ENCODE measurements at places on chromosomes 1 and 21.

DNA sequence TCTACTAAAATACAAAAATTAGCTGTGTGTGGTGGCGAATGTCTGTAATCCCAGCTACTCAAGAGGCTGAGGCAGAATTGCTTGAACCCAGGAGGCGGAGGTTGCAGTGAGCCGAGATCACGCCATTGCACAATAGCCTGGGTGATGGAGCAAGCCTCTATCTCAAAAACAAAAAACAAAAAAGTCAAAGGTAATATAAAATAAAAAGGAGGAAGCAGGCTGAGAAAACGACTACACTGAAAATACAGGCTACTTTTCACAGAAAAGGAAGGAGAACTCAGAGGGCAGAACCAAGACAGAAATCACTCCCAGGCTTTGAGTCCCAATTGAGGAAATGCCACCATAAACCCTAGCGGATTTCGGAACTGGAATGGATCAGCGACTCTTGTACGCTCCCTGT, 5.9 kb upstream of the A3GALT2 start:
- DNase-seq = no peak

- DNase-seq = no peak
Observed at GRCh38 chr1:151478140-151478812, 19.0 kb upstream of the POGZ start.

GRCh38 chr1:161068306-161069234, 1.1 kb downstream of the ARHGAP30 start:
- DNase-seq = peak; percentile 55

GRCh38 chr1:183808296-183809027, 3.5 kb downstream of the RGL1 start:
- DNase-seq = no peak

DNA sequence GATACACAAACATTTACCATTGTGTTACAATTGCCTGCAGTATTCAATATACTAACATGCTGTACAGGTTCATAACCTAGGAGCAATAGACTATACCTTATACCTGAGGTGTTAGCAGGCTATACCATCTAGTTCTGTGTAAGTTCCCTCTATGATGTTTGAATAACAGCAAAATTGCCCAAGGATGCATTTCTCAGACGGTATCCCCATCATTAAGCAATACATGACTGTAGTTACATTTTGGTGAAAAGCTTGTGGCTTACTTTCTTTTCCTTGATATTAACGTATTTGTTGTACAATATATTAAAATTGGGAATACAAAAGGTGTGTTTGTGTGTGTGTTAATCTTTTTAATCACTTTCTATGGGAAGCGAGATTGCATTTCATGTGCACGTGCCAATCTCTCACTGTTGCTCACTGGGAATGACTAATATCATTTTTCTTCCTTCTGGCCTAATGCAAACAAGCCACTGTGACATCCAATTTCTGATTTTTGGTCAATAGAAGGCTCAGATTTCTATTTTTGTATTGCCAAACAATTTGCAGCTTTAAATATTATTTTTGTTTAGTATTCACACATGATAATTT, 36.7 kb upstream of the WLS start:
- no peak for DNase-seq

- DNase-seq = no peak
Observed at GRCh38 chr1:44723064-44723463, 7.9 kb downstream of the RNU5D-1 start.

- DNase-seq = no peak
Observed at GRCh38 chr1:110337704-110338308, 1.4 kb upstream of the RBM15 start.

Data from stimulated activated CD8-positive, alpha-beta memory T cell treated with anti-CD3 and anti-CD28 coated beads, Interleukin-7, amount 100 ng/mL, for 1 hour (primary cell).